ENCODE measurements at places on chromosomes 3 and 15. TPM values are rescaled to one million over a fixed set of nuclear protein-coding genes. Genes with fewer than 3 reads are reported as not detected.

DNA sequence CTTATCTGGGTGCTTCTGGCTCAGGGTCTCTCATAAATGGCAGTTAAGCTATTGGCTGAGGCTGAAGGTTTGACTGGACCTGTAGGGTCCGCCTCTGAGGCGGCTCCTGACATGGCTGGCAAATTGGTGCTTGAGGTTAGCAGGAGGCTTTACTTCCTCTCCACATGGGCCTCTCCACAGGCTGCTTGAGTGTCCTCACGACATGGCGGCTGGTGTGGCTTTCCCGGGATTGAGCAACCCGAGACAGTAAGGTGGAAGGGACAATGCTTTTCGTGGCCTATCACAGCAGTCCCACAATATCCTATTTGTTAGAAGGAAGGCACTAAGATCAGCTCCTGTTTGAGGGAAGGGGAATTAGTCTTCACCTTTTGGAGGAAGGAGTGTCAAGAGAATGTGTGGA, 267.3 kb upstream of the LRRFIP2 start:
- DNase-seq = no peak
- H3K27me3 ChIP-seq = no peaks in the 10 kb centered on the region
- H3K4me3 ChIP-seq = no peak overlapping the region
- H3K36me3 ChIP-seq = no peaks in the 10 kb centered on the region

DNA sequence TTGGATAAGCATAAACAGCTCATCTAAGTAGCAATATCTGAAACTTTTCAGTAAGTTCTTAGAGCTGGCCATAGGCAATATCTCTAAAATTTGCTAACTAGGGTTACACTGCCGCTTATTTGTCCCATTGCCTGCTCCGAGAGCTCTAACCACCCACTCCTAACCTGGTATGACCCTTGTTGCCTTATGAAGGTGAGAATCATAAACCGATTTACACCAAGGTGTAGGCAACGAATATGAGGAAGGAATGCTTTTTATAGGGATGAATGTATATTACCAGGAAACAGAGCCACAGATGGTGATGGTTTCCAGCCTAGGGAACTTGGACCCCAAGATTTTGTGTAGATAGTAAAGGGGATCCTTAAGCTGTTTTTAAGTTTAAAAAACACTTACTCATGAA, 440.9 kb downstream of the PDCD6IP start:
- H3K27me3 ChIP-seq = no peaks in the 10 kb centered on the region
- H3K27ac ChIP-seq = no peak overlapping the region
- H3K4me3 ChIP-seq = no peak overlapping the region
- no peak for DNase-seq
- no peaks in the 10 kb centered on the region for H3K4me1 ChIP-seq

DNA sequence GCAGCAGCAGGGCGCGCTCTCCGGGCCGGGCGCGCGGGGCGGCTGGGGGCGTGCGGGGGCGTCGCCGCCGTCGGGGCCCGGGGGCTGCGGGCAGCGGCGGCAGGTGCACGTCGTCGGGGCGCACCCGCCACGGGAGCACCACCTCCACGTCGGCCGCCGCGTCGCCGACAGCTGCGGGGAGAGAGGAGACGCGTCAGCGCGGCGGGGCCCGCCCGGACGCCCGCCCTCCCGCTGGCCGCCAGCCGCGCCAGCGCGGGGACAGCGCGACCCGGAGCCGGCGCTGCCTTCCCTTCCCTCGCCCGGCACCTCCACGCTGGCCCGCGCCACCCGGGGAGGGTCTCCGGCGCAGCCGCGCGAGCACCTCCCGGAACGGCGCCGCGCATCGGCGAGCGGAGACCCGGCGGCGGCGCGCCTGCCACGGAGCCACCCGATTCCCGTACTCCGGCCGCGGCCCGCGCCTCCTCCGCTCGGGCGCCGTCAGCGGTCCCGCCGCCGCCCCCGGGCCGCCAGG, 481 bp downstream of the ADAMTS17 start:
- peak overlapping the region; percentile 51 for H3K4me3 ChIP-seq
- peaks cover 5% of the 10 kb centered on the region for H3K27me3 ChIP-seq
- no peak for DNase-seq
- no peaks in the 10 kb centered on the region for H3K36me3 ChIP-seq

The MLF1 gene
- 9.1 TPM for total RNA-seq

The TNFSF10 gene
- total RNA-seq = 36.4 TPM

Measured in sigmoid colon (tissue), 7 donors.